NCI-H526 treated with DMSO at 0.1 percent for 48 hours (cell line): ENCODE measurements at places on chromosomes 3 and 15.

- no peak for DNase-seq
Measured at GRCh38 chr3:5115506-5116162, 6.5 kb upstream of the ARL8B start.

GRCh38 chr3:4562595-4562994, 69.4 kb downstream of the ITPR1 start:
- DNase-seq = no peak

- DNase-seq = no peak
Measured at GRCh38 chr3:46264002-46264401, 21.7 kb downstream of the CCR3 start.

DNA sequence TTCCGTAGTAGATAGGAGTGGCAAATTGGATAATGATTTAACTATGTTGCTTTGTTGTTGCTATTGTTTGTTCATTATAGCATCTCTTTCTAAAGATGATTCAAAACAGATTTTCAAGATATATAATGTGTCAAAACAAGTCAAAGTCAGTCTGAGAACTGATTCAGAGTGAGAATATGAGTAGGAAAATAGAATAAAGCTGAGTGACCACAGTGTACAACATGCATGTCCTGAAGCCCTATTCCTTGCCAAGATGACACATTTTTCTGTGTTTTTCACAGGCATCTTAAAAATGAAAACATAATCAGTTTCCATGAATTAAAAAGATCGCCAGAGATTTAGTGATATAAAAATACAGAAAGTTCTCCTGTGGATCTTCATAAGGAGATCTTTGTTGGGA, 57.0 kb upstream of the THRB start:
- no peak for DNase-seq

DNA sequence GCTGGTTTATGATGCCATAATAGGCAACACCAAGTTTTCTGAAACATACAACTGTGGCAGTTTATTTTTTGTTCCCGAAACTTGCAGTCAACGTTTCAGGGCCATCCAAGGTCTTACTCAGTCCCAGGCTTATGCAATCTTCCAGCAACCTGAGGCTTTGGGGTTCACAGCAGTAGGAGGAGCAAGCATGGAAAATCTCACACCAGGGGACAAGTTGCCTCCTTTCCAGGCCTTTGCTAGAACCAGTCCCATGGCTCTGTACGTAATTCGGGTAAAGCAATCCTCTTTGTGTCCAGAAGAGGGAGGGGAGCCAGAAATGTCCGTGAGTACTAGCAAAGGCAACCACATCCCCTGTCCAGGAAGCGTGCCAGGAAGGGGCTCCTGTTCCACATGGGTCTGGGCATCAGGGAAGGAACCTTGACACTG, 4.7 kb upstream of the FAM240A start:
- DNase-seq = no peak

DNA sequence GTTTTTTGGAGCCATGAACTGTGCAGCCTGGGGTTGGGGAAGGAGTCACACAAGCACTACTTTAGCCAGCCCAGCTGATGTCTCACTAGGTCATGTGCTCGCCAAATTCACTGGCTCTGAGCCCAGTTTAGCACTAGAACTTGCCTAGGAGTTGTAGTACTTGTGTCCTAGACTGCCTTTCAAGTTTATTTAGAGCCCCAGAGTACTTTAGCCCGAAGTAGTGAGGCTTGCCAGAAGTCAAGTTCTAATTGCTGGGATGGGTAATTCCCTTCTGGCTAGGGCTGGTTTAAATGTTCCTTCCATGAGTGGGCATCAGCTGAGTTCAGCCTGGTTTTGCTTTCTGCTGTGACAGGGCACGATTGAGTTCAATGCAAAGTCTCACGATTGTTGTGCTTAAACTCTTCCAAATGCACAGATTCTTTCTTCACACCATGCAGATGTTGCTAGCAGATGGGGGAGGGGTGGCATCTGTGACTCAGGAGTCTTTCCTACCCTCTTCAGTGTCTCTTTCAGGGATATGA, 228.2 kb upstream of the ZPLD1 start:
- DNase-seq = no peak

GRCh38 chr15:31277335-31278060, 49.1 kb upstream of the KLF13 start:
- no peak for DNase-seq

DNA sequence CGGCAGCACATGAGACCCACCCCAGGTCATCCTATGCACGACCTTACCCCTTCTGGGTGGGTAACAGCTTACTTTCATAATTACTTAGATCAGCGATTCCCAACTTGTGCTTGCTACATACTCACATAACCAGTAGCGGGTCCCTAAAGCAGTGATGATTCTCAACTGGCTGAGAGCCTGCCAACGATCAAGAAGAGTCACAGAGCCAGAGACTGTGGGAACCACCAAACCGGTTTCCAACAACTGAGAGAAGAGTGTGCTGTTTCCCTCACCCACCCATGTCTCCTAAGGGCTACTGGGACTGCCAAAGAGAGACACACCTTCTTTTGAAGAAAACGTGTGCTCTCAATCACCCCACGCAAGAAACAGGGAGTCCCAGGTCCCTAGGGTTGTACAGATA, 12.0 kb upstream of the XXYLT1 start:
- DNase-seq = no peak

- no peak for DNase-seq
Measured at GRCh38 chr3:196166741-196167140, 44.5 kb downstream of the ZDHHC19 start.

GRCh38 chr3:150114873-150115540, 144.3 kb upstream of the PFN2 start:
- no peak for DNase-seq

DNA sequence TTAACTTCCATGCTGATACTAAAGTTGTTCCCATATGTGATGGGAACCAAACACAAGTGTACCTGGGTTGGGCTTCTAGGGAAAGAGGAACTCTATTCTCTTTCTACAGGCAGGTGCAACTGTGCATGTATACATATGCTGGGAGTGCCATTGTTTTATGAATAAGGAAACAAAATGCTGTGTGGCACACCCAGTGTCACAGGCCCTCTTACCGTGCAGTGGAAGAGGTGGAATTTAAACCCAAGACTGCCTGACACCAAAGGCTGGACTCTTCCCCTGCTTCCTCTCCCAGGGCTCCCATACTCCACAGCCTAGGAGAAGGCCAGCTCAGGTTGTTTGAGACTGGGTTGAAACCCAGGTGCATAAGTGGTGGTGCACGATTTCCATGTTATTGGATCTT, 1.9 kb upstream of the FETUB start:
- no peak for DNase-seq

DNA sequence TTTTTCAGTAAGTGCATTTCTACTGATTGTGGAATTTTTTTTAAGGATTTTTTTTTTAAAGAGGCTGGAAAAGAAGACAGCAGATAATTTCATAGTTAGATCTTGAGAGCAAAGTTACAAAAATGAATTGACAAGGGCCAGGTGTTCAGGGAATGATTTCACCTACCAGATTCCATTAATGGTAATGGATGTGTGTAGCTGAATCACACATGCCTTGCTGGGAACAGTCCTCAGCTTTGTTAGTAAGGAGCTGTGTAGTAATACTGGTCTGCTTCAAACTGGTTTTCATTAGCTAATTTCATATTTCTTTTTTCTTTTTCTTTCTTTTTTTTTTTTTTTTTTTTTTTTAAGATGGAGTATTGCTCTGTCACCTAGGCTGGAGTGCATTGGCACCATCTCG, 16.0 kb downstream of the NR1D2 start:
- DNase-seq = no peak

GRCh38 chr3:119600732-119601131, 3.0 kb downstream of the PLA1A start:
- DNase-seq = no peak

GRCh38 chr3:182644790-182645433, 148.4 kb upstream of the ATP11B start:
- DNase-seq = no peak
